Brain (organoid and tissue), 16 donors: ENCODE measurements at places on chromosomes 5 and 9.

- no peak for DNase-seq
These were observed 425.7 kb upstream of the CYLC2 start for GRCh38 chr9:102569436-102569835.

- DNase-seq = no peak
These were observed 98.0 kb downstream of the PLPPR1 start for GRCh38 chr9:101126556-101126955.

GRCh38 chr5:172707285-172708182 lies 63.5 kb downstream of the DUSP1 start:
- DNase-seq = peak; percentile 83

DNA sequence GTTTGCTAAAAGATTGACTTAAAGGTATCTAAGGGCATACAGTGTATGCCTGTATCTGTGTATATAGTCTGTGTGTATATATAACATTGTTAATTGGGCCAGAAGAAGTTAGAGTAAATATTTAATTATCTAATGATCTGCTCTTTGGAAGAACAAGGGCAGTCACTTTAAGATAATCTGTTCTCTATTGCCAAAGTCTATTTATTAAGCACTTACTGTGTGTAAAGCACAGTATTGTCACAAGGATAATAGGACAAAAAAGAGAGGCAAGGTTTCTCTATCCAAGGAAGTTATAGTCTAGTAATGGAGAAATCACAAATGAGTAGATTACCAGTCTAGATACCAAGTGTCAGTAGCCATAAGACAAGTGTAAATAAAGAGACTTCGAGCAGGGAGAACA lies 51.5 kb downstream of the SV2C start:
- DNase-seq = no peak

DNA sequence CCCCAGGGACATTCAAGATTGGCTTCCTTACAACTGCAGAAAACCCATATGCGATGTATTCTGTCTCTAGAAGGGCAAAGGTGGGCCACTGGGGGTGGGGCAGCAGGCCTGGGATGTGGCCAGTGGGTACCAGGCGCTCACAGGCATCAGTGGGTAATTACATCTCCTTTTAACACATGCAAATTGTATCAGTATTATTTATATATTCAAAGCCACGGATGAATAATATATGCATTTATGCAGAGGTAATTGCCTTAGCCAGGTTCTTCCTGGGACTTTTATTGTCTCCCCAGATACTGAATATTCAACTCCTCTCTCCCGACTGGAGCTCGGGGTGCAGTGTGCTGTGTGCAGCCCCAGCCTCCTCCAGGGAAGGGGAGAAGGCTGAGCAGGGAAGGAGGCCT lies 109.4 kb upstream of the MVB12B start:
- peak; percentile 45 for DNase-seq

DNA sequence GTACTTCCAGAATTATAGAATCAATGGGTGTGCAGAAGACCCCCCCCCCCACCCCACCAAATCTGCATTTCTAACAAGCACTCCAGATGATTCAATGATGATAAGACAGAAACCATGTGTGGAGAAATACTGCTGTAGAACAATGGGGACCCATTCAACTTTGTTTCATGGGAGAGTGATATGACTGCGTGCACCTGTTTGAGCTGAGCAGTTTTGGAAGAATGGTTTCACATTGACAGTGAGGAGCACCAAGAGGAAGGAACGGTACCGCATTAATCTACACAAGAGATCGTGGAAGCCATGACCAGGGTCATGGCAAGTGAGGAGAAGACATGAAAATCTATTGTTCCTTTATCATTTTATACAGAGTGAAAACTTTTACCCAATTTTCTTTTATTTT lies 202.7 kb downstream of the CD180 start:
- DNase-seq = no peak

GRCh38 chr5:154863291-154864080 lies 5.1 kb downstream of the CNOT8 start:
- no peak for DNase-seq

DNA sequence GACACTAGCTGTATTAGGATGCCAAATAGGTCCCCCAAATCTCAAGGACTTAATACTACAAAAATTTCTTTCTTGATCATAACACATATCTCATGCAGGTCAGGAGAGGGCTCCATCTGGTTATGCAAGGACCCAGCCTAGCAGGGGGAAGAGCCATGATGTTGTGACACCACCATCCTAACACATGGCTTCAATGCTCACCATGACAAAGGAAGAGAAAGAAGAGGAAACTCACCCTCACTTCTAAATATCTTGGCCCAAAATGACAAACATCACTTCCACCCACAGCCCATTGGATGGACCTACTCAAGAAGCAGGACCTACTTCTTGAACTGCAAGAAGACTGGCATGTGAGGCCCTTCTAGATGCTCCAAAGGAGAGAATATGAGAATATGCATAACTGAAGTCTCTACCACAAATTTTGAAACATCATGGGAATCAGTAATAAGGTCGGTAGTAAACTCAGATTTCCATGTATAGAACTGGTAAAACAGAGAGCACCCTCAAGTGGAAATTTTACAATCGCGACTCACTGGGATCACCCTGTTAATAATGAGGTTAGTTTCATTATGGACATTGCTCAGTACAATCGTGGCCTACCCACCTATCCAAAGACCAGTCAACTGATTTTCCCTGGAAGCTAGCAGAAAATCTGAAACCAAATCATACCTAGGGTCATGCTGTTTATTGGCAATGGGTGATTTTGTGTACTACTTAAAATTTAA lies 308.2 kb downstream of the ACTL7B start:
- no peak for DNase-seq

GRCh38 chr9:91902475-91903125 lies 47.4 kb downstream of the ROR2 start:
- no peak for DNase-seq

DNA sequence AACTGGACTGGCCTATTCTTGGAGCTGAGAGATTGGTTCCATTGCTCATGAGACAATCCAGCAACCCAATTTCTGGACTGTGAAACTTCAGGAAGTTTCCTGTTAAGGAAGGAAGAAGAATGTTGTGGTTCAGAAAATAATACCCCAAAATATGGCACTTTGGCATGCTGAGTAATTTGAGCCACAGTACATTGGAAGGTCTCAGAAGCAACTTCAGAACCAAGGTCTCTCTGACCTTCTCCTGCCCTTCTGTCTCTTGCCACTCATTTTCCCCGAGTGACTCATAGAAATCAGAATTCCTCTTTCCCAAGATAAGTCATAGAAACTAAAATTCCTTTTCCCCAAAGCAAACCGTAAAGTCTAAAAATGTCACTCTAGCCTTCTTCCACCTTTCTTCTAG lies 1366.1 kb downstream of the PTPRD start:
- DNase-seq = no peak

- no peak for DNase-seq
These were observed 14.1 kb upstream of the GPR150 start for GRCh38 chr5:95605786-95606185.

DNA sequence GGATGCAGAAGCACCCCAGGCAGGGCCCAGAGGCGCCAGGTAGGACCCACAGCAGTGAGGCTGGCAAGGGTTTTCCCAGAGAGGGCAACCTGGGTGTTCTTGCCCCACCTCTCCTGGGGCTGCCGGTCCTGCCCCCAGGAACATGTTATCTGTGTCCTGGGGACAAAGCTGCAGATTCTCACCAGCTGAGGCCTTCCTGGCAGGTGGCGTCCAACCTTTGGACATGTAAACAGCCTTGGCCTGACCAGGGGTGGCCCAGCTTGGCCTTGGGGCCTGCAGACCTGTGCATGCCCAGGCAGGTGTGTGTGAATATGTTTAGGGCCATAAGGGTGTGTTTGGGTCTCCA lies 101.8 kb upstream of the LARP1 start:
- DNase-seq = no peak

- DNase-seq = no peak
These were observed 121.2 kb upstream of the ST8SIA4 start for GRCh38 chr5:101024299-101024698.

- DNase-seq = no peak
These were observed 63.8 kb upstream of the ZNF462 start for GRCh38 chr9:106799152-106799551.

DNA sequence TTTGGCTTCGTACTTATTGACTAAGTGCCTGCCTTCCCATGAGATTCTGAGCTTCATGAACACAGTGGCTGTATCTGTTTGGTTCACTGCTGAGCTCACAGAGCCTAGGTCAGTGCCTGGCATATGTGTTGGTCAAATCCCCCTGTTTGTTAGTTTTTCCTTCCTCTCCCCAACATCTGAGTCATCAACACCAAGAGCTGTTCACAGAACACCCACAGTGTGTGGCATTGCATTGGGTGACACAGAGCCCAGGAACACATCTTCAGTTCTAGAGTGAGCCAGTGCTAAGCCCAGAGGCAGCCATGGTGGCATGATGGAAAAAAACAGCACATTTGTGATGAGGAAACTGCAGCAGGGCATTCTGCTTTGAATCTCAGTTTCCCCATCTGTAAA lies 294.6 kb downstream of the SEC61B start:
- no peak for DNase-seq

GRCh38 chr5:53946405-53947100 lies 363.8 kb downstream of the ARL15 start:
- no peak for DNase-seq

- DNase-seq = no peak
These were observed 477.4 kb upstream of the WWC1 start for GRCh38 chr5:167814040-167814439.

DNA sequence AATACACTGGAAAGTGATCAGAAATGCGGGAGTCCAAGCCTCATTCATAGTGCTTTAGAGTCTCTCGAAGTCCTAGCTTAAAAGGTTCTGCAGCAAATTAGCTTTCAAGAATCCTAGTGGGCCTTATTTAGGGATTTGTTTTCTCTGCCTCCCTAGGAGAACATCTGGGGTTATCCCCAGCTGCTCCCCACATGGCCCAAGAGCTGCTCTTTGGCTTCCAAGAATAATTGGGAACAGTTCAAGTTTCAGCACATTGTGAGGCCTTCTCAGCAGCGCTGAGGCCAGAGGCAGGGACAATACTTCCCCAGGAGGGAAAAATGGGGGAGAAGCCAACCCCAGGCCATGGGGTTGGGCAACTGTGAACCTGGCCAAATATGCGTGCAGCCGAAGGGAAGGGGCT lies 108.7 kb downstream of the LIFR start:
- DNase-seq = no peak

GRCh38 chr5:172145870-172146747 lies 41.9 kb downstream of the STK10 start:
- no peak for DNase-seq

DNA sequence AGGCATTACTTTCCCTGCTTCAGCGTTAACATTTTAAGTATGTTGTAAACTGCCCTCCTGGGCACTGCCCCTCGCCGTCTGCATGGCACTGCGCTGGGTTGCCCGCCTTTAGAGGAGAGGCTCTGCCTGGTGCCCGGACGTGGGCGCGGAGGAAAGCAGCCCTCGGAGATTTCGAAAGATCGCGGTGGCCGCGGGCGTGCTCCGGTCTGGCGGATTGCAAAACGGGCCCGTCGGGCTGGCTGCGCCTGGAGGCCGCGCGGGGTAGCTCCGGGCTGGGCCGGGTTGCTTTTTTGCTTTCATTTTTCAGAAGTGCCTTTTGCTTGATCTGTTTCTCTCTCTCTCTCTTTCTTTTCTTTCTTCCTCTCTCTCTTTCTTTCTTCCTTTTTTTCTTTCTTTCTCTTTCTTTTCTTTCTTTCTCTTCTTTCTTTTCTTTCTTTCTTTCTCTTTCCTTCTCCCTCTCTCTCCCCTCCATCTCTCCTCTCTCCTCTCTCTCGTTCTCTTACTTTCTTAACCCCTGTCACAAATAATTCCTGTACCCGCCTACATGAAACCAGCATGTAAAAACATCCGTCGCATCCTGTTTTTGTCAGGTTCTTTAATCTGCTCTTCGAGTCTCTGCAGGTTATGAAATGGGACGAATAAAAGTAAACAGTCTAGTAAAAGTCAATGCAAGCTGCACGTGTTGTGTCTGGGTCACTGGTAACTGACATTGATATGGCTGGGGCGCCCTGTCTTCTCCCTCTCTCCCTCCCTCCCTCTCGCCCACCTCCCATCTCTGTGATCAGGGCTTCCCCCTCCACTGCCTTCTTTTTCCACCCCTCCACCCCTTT lies 1.7 kb downstream of the FST start:
- DNase-seq = peak; percentile 22

DNA sequence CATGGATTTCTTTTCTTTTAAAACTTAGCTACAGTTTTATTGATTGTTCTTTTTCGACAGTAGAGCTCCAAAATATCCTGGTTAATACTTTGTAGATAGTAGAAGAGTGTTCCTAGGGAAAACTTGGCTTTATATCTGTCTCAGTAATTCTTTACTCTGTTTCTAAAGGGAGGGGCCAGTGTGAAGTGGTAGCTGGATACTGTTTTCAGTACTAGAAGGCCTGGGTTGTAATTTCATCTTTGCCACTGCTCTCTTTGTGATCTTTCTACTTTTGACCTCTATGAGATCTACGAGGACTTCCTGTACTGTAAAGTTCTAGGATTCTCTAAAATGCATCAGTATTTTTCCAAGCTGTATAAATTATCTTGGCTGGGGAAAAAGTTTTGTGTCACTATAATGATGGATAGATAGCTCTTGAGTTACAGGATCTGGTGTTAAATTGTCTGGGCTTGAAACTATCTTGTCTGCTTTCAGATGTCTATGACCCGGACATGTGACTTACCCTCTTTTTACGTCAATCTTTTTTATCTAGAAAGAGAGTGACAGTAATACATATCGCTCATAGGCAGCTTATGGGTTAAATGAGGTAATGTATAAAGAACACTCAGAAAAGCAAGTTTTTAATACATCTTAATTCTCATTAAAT lies 53.6 kb downstream of the PRR16 start:
- DNase-seq = no peak

- DNase-seq = no peak
These were observed 16.3 kb downstream of the ADAM19 start for GRCh38 chr5:157559301-157559700.

DNA sequence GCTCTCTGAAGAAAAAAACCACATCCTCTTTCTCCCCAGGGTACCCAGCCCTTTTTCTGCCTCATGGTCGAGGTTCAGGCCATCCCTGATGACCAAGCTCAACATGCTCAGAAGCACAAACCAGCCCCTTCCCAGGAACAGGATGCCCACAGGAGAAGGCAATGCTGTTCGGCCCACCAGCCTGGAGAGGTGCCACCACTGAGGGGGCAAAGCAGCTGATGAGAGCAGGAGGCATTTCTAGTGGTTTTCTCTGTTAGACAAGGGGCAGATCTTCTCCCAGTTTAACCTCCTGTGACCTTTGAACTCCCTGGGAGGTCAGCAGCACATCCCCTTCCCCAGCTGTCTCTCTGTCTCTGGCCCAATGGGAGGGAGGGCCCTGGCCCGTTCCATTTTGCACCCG lies 73.0 kb downstream of the PAX5 start:
- DNase-seq = no peak

DNA sequence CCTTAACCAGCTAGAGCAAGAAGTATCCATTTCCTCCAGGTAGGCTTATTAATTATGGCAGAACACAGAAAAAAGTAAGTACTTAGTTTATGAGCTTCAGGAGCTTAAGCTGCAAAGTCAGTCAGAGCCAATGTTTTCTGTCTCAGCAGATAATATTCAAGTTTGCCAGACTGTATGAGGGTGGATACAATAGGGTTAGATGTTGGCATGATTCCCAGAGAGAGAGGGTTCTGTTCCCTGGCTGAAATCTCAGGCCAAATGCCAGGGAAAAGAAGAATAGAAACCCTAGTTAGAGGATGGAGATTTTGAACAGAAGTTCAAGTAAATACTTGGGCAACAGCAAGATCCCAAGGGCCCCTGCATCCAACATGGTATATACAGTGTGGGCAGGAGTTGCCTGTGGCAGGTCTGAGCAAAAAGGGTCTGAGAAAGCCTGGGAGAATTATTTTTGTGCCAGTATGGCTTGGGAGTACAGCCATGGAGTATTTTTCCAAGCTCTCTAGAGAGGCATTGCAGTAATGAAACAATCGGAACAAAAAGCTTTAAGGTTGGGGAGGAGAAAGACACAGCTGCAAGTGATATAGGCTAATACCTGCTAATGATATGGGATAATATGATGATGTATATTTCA lies 31.0 kb upstream of the ISOC1 start:
- peak; percentile 69 for DNase-seq
